ENCODE measurements at places on chromosomes 2 and 18.

- DNase-seq, result no peak
Observed at GRCh38 chr2:157698430-157698829, 69.8 kb upstream of the ACVR1C start.

DNA sequence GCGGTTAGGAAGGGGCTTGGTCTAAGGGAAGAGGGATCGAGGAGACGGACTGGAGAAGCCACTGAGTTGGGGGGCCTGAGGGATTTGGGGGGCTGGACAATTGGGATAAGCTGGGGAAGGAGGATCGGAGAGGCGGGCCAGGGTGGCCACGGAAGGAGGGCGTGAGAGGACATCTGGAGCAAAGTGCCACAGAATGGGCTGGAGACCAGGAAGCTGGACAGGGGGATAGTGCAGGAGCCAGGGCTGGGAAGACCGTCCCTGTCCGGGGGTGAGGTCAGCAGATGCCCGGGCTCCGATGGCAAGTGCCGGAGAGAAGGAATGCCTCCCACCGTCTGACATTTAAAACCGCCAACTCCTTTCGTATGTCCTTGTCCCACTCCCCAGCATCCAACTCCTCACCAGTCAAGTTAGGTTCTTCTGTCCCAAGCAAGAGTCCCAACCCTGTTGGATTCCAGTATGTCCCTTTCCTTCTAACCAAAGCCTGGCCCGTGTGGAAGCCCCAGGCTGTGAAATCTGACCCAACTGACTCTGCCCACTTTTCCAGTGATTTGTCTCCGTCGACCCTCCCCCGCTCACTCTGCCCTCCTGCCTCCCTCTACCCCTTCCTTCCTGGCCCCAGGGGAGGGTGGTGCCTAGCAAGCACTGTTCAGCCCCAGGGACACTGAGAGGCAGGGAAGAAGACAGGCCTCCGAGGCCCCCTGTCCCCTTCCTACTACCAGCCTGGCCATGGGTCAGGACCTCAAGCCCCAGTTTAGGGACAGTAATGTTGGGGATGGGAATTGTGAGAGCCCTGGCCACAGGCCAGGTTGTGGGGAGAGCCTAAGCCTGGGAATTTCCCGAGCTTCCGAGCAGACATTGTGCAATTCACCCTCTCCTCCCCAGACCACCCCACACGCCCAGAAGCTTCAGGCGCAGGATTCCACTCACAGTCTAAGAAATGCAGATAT, 31.5 kb upstream of the TMBIM1 start:
- peak; percentile 66 for DNase-seq

GRCh38 chr2:97726261-97727064, 13.1 kb downstream of the ZAP70 start:
- DNase-seq, result no peak

DNA sequence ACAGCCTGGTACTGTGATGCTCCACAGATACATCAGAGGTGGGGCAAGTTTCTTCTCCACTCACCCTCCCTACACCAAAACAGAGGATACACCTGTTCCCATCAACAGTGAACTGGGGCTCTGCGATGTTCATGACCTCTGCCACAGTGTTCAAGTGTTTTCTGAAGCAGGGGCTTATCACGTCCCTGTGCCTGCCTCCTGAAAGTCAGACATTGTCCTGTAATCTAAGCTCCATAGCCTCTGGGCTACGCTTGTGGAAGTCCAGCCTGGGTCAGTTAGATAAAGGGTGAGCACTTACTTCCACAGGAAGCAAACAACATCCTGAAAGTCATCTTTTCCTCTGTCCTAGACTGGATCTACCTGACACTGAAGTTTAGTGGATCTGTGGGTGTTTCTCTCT, 20.2 kb upstream of the MRO start:
- no peak for DNase-seq

GRCh38 chr18:38077229-38077628, 511.6 kb upstream of the CELF4 start:
- DNase-seq, result no peak

- DNase-seq, result no peak
Observed at GRCh38 chr18:73793386-73793785, 354.2 kb downstream of the FBXO15 start.

DNA sequence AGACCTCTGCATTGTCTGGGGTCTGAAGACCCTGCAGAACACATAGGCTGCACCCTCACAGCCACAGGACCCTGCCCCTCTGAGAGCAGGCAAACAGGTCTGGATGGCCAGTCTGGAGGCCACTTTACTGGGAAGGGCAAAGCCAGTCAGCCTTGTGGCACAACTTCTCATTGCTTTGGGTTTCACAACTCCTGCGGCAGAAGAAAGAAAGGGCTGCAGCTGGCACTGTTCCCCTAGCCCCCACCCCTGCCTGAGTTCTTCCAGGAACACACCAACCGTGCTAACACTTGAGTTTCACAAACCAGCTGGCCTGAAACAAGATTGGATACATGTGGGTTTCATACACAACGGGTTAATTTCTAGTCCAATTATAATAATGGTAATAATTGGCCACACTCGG, 276.5 kb upstream of the MGAT5 start:
- no peak for DNase-seq

DNA sequence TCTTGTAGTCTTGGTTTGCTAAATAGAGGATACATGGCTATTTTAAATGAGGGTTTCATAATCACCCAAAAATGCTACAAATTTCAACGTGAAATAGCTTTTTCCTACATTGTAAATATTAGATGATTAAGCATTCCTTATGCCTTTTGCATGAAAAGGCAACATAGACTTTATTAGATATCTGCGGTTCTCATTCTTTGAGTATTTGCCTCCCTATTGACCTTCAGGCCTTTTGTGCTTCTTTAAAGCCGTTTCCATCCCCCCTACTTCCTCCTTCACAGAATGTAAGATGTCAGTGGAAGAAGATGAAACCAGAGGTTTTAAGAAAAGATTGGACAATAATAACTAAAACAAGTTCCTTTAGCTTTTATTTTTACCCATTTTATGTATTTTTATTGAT, 144.1 kb downstream of the UBE2E3 start:
- no peak for DNase-seq

DNA sequence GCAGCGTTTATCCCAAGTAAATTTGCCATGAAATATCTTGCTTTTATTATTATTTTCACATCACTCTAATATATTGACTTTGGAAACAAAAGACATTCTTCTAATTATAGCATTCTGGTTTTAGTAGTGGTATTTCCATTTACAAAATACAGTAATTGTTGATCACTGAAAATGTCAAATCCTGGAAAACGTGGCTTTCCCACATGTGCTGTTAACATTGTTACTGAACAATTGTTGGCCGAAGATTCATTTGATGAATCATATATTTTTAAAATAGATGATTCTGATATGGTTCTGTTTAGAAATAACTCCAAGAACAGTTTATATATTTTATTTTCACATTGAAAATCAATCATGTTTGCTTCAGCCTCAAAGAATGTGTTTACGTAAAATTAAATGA, 32.9 kb downstream of the SP140 start:
- no peak for DNase-seq

DNA sequence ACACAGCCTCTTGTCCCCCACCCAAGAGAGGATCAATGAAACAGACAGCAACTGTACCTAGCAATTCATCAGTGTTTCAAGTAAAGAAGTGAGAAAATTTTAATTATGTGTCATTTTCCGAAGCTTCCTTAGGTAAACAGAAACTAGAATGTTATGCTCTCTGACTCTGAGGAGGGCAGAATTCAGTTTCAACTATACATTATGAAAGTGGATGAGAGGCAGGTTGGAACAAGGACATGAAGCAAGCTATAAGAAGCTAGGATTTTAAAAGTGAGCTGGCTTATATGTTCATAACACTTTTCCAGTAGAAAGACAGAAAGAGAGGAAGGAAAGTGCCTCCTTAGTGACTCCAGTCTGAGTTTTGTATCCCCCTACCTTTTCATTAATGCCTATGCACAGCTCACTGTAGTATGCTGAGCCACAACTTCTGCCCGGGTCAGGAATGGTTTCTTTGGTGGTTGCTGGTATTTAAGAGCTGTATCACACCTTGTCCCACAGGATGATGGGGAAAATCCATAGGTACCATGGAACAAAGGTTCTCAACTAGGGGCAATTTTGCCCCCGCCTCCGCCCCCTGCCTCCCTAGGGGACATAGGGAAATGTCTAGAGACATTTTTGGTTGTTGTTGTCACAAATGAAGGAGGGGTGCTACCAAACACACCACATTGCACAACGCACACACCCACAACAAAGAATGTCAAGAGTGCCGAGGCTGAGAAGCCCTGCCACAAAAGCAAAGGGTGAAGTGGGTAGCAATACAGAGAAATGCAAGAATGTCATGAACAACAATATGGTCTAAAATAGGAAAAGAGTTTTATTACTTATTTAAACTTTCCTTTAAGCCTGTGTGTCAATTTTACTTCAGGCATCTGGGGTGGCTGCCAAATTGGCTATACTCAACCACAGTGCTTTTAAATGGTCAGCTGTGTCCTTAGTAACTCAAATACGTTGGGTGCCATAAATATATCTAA, 161.0 kb upstream of the ZFP36L2 start:
- DNase-seq, result no peak

GRCh38 chr2:158505448-158505934, 48.7 kb downstream of the PKP4 start:
- DNase-seq, result no peak

GRCh38 chr2:199147216-199147615, 310.5 kb downstream of the SATB2 start:
- DNase-seq, result no peak

- no peak for DNase-seq
Observed at GRCh38 chr2:152038441-152038958, 60.3 kb downstream of the CACNB4 start.
